ENCODE measurements at places on chromosomes 7 and 10.

DNA sequence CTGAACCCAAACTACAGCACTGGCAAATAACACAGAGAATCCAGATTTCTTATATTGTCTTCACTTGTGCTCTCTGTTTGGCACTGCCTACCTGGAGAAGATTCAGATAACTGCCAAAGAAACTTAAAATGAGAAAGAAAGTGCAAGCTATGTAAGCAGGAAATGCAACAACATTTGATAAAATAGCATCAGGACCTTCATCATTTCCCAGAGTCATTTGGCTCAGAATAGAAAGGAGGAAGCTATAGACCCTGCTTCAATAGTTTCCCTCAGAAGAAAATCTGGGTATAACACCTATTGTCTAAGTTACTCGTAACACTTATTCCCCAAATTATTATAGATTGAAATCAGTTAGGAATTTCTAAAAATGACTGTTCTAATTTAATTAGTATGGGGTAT, 56.2 kb downstream of the CC2D2B start:
- no peak for DNase-seq

DNA sequence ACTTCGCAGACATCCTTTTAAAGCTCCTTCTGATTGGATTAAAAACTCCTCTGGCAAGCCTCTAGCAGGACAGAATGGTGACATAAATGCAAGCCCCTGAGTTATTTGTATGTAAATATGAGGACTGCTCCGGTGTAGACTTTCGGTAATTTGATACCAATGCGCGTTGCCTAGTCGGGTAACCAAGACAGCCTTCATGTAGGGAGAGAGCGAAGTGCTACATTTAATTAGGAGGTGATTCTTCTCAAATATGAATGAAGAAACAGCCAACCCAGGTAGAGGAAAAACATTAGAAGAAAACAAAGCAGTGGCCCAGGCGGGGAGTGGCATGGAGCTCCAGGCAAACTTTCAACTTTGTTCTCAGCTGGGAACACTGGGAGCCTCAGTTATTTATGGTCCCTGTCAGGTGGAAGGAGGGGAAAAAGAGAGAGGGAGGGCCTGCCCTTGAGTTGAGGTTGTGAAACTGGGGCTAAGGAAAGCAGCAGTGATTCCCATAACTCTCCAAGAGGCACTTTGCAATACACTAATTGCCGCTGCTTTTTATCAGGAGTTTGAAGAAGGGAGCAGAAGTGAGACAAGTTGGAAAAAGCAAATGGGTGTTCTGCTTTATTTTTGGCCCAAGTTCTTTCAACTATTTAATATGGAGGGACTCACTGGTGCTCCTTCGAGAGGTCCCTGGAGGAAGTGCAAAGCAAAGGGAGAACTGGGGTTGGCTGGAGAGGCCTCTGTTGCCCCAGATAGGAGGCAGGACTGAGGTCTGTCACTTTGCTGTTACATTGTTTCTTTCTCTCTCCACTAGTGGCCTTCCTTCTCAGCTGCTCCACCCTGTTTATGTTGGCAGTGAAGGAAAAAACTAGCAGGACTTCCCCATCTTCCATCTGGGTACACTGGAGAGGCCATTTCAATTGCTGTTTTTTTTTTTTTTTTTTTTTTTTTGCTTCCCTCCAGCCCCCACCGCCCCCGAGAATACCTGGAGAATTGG, 234.6 kb upstream of the CCDC6 start:
- DNase-seq, result no peak

DNA sequence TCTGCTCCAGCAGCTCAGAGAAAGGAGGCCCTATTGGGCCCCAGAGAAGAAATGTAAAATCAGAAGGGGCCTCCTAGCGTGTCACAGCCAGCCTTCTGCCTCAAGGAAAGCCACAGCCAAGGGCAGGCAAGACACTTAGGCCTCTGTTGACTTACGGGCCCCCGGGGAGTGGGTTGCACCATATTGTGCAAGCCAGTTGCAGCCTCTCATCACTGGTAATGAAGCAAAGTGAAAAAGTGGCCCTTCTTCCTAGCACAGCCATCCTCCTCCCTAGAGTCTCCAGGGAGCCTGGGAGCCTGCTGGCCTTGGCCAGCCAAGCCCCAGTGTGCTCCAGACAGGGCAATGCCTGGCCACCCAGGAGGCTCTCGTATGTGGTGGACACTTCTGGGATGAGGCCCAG, 56.2 kb upstream of the GDF10 start:
- no peak for DNase-seq

DNA sequence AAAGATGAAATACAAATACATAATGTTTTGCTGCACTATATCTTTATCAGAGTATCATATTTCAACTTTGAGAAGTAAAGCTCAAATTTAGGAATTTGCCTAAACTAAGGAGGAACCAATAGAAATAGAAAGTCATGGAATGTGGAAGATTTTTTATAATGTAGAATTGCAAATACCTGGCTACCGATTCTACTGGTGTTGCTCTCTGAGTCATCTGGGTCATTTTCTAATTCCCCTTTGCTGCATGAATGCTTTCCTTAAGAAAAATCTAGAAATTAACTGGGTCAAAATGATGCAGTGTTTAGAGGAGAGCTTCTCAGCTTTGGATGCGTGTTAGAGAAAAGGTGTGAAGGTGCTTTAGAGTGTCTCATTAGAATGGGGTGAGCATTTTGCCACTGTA, 568.9 kb upstream of the ANKRD30A start:
- DNase-seq, result no peak

GRCh38 chr7:29381206-29382094, 182.2 kb upstream of the PRR15 start:
- DNase-seq, result no peak

GRCh38 chr7:115693779-115694178, 336.8 kb downstream of the TFEC start:
- no peak for DNase-seq

DNA sequence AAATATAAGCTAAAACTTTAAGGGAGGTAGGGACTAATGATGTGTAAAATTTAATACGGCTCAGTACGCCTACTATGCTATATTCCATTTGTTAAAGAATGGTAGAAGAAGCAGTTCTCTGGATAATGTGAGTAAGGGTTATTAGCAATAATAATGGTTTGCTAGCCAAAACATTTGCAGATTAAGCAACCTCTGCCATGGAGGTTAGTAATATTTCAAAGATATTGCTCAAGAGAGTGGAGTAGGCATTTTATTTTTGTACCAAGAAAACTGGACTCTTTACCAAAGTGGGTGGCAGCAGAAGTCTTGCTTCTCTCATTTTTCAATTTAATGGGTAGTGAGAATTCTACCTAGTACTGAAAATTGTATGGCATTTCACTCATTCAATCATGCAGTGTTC, 158.9 kb upstream of the TMEM106B start:
- DNase-seq, result no peak

All from stimulated activated CD8-positive, alpha-beta memory T cell treated with anti-CD3 and anti-CD28 coated beads, Interleukin-15, amount 100 ng/mL, for 24 hours (primary cell).